ENCODE measurements at places on chromosomes 13 and 19.

DNA sequence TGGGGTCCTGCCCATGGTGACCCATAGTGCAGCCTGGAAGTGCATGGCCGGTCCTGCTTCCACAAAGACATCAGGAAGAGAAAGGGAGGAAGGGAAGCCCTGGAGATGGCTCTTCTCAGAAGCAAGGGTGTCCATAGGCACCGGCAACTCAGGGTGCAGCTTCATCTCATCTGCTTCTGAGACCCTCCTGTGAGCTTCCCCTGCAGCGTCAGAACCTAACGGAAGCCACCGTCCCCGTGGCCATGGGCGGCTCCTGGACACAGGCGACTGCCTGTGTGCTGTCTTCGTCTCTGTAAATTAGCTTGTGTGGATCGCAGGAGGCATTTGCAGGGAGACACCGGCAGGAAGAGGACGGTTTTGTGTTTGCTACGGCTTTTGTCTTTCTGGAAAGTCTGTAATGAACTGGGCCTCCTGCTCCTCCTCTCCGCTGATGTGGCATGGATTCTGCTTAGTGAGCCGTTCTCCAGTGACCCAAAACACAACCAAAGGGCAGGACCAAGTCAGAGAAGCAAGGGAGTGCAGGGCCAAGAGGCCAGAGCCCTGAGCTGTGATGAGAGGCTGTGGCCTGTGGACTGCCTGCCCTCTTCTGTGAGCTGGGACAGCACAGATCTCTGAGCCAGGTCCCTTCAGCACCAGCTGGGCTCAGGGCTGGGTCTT, 2.5 kb downstream of the ATP4B start:
- DNase-seq = peak; percentile 7

GRCh38 chr19:10460714-10461046, 40.3 kb downstream of the PDE4A start:
- no peak for DNase-seq

- DNase-seq = no peak
These were observed 11.0 kb downstream of the GAS6 start for GRCh38 chr13:113852536-113853517.

DNA sequence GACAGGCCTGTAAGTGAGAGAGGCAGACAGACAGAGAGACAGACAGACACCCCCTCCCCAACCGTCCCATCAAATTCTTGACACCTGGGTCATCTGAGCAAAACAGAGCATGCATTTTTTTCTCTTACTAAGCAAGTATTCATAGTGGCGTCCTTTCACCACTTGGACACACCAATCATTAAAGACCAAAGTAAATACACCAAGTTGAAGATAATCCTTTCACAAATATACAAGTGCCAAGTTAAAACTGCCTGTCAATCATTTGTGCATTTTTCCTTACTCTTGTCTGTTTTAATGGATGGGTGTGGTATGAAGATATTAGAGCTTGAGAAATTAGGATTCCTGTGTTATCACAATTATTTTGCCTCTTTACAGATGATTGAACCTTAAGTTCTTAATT, 337.3 kb downstream of the ATP8A2 start:
- DNase-seq = no peak

- DNase-seq = no peak
These were observed 922 bp upstream of the ERVK3-1 start for GRCh38 chr19:58304255-58304654.
